NT2/D1 (cell line): ENCODE measurements at places on chromosomes 16 and 17.

DNA sequence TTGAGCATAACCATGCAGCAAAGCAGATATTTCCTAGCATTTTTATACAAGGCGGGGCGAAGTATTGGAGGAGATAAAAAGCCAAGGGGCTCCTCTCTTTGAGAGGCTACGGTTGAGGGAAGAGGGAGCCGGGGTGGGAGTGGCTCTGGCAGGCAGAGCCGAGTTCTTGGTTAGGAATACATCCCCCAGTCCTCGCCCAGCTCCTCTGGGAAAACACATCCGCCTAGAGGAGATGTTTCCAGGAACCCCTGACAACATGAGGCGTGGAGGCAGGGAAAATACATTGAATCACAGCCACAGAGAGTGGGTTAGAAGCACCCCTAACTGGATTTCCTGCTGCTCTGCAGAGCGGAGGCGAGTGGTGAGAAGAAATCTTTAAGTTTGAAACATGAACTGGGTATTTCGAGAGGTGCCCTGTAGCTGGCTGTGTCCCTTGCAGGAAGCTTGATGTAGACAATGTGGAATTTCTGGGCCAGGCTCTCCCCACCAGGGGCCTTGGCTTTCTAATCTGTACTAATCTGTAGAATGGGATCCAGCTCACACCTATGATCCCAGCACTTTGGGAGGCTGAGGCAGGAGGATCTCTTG is 27.3 kb downstream of the TTYH2 start:
- no peak for DNase-seq

DNA sequence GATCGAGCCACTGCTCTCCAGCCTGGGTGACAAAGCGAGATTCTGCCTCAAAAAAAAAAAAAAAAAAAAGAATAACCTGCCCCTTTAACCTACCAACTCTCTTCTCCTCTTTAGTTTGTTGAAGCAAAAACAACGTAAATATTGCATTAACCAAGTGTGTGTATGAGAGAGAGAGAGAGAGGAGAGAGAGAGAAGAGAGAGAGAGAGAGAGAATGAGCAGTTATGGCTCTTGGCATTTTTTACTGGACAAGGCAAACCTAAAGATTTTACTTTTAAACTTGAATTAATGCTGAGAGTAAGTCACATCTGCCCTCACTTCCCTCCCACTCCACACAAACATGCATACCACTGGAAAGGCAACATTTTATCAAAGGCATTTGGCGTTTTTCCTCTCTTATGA is 3.0 kb upstream of the SLFN5 start:
- no peak for DNase-seq

- DNase-seq, result no peak
These were observed 238.9 kb downstream of the TOX3 start for GRCh38 chr16:52308051-52308450.

- peak; percentile 39 for DNase-seq
These were observed 15.7 kb downstream of the NOL11 start for GRCh38 chr17:67733449-67733848.

DNA sequence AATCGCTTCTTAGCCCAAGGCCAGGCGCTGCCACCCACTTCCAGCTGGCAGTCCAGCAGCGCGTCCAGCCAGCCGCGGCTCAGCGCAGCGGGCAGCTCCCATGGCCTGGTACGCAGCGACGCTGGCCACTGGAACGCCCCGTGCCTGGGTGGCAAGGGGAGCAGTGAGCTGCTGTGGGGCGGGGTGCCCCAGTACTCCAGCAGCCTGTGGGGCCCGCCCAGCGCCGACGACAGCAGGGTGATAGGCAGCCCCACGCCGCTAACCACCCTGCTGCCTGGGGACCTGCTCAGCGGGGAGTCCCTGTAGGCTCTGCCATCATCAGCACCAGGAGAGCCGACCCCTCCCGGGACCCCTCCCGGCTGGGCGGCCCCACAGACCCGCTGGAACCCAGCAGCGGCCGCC is 24.0 kb downstream of the TMC6 start:
- no peak for DNase-seq

DNA sequence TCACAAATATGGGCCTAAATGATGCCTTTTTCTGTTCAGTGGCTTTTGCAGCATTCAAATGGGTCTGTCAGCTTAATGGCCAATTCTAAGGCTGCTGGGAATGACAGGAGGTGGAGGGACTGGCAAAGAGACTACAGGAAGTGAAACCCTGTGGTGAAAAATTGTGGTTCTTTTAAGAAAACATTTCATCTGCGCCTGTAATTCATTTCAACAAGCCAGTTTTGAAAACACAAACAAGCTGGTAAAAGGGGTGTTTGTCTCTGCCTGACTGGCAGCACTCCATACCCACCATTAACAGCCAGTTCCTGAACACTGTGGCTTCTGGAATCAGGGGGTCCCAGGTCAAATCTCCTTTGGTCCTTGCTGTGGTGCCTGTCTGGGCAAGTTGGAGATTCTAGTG is 3.6 kb upstream of the KDM8 start:
- no peak for DNase-seq
